ENCODE measurements at places on chromosomes 7 and 10. TPM values are rescaled to one million over a fixed set of nuclear protein-coding genes. Genes with fewer than 3 reads are reported as not detected.

- no peak for DNase-seq
These were observed 68.9 kb upstream of the CCDC71L start for GRCh38 chr7:106729720-106730385.

AGR2 gene
- total RNA-seq: not detected

GRCh38 chr10:34646331-34646730 is 168.8 kb downstream of the PARD3 start:
- DNase-seq: no peak

GRCh38 chr7:121831351-121831750 is 41.6 kb upstream of the PTPRZ1 start:
- no peak for DNase-seq

CHAT gene
- not detected for total RNA-seq

GRCh38 chr7:30175180-30175579 is 40.4 kb downstream of the MTURN start:
- DNase-seq: no peak

- DNase-seq: no peak
These were observed 159.8 kb downstream of the PHF14 start for GRCh38 chr7:11133436-11133959.
